ENCODE measurements at places on chromosomes 12 and 14.

DNA sequence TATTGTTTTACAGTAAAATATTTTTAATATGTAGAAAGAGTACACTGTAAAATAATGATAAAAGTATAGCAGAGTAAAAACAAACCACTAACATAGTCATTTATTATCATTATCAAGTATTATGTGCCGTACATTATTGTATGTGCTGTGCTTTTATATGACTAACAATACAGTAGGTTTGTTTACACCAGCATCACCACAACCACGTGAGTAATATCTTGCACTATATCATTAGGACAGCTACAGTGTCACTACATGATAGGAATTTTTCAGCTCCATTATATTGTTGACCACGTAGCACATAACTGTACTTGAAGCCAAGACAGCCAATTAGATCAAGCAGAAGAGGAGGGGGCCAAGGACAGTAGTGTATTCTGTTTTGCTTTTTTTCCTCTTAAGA lies 415.4 kb downstream of the RAD51B start:
- no peak for DNase-seq

DNA sequence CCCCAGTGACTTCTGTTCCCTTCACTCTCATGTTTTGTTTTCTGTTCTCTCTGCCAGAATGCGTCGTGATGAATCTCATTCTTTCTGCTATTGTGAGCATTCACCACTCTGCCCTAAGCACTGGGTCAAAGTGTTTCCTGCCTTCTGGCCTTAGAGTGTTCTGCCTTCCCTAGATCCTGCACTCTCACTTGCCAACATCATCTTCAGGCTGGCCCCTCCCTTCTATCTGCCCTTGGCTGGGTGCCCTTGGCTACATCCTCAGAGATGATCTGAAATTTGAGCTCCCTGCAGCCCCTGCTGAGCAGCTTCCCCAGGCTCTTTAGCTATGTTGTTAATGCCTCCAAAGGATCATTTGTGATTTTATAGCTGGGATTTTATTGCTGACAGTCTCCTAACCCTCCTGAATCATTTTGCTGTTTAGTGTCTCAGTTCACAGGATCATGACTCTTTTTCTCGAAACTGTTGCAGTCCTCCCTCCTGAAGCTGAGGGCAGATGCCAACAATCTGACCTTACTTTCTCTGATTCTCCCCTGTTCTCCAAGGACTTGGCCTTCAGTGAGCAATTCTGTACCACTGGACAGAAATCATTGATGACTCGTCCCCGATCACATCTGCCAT lies 4.5 kb downstream of the DHRS2 start:
- no peak for DNase-seq

DNA sequence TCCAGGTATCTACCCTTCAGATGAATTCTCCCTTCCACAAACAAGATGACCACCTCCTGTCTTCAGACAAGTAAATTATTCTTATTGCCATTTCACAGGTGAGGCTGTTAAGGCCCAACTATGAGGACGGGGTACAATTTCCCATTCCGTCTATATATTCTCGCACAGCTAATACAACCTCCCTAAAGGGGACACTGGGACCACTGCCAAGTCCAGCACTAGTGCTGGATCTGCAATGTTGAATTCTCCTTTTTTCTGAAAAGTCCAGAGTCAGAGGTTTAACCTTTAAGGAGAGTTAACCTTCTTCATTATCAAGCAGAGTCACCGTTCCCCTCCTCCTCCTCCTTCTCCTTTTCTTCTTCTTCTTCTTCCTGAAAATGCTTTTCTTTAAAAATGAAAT lies 130.4 kb upstream of the PARP11 start:
- no peak for DNase-seq

GRCh38 chr12:112980491-112981158 lies 2.3 kb downstream of the OAS2 start:
- no peak for DNase-seq

DNA sequence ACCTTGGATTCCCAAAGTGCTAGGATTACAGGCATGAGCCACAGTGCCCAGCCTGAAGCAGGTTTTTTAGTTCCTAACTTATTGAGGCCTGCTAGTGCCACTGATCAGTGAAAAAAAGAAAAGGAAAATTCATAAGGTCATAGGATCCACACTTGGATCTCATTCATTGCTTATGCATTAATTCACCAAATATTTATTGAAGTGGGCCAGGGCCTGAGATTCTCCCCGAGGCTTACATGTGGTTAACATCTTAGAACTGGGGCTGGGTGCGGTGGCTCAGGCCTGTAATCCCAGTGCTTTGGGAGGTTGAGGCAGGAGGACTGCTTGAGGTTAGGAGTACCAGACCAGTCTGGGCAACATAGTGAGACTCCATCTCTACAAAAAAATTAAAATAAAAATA lies 29.5 kb upstream of the MAP1LC3B2 start:
- no peak for DNase-seq

DNA sequence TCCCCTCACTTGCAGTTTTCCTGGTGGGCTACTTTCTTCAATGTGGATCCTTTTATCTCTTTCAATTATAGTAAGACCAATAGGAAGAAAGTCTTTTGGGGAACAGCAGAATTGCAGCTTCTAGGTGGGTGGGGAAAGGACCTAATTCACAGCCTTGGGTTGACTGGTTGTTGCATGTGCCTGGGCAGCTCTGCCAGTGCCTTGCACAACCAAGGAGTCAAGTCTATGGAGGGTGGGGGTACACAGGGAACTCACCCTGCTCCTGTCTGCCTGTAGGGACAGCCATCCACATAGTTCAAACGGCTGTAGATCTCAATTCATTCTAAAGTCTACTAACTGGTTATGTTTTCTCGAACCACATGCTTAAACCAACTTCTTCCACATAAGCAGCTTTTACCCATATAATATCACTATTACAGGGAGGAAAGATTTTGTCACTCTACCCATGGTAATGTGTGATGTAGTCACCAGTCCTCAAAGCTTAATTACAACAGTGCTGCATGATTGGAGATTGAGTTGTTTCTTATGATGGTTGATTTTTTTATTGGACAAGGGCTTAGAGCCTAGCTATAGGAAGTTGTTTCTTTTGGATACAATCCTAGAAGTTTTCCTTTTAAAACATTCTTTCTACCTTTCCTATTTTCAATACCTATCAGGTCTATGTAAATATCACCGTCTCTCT lies 117.7 kb upstream of the FRMD6 start:
- no peak for DNase-seq

GRCh38 chr12:110841007-110841406 lies 5.8 kb upstream of the CCDC63 start:
- DNase-seq = no peak

DNA sequence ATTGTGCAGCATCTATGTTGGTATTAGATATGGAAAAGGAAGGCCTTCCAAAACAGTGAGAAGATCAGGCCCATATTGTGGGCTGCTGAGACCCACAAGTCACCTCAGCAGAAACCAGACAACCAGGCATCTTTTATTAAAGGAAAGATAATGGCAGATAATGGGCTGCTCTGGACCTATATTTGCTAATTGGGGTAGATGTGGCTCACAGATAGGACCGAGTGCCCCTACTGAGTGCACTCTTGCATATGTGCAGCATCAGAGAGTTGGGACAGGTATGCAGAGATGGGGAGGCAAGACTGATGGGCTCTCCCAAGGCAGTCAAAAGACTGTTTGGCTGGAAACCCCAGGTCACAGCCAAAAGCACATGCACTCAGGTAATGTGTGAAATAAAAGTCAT lies 149.8 kb upstream of the GZMB start:
- no peak for DNase-seq

- DNase-seq = no peak
Measured at GRCh38 chr12:119090865-119091264, 87.9 kb upstream of the HSPB8 start.

DNA sequence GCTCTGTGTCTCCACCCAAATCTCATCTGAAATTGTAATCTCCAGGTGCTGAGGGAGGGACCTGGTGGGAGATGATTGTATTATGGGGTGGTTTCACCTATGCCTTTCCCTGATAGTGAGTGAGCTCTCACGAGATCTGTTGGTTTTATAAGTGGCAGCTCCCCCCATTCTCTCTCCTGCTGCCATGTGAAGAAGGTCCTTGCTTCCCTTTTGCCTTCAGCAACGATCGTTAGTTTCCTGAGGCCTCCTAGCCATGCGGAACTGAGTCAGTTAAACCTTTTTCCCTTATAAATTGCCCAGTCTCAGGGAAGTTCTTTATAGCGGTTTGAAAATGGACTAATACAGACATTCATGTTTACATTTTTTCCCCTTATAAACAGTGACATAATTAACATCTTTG lies 36.1 kb downstream of the PELI2 start:
- no peak for DNase-seq

GRCh38 chr14:52481864-52482263 lies 70.4 kb downstream of the TXNDC16 start:
- no peak for DNase-seq

DNA sequence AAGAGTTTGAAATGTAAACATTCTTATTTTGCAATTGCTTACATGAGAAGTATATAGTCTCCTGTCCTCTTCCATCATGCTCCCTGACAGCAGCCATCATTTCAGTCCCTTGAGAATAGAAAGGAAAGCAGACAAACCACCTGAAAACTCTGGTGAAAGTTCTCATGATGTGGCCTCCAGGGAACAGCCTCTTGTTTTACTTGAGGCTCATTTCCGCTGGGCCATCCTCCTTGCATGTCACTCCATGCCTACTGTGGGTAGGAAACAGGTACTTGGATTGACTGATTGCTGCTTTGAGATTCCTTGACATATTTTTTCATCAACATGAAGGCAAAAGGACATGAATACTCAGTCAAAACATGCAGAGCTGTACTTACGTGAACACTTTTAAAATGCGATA lies 6.0 kb downstream of the SYT1 start:
- no peak for DNase-seq

- no peak for DNase-seq
Measured at GRCh38 chr14:99937475-99938244, 127.6 kb upstream of the EVL start.

- no peak for DNase-seq
Measured at GRCh38 chr12:127761880-127762279, 505.1 kb upstream of the TMEM132C start.

- no peak for DNase-seq
Measured at GRCh38 chr12:109689426-109689825, 24.2 kb upstream of the FAM222A start.

DNA sequence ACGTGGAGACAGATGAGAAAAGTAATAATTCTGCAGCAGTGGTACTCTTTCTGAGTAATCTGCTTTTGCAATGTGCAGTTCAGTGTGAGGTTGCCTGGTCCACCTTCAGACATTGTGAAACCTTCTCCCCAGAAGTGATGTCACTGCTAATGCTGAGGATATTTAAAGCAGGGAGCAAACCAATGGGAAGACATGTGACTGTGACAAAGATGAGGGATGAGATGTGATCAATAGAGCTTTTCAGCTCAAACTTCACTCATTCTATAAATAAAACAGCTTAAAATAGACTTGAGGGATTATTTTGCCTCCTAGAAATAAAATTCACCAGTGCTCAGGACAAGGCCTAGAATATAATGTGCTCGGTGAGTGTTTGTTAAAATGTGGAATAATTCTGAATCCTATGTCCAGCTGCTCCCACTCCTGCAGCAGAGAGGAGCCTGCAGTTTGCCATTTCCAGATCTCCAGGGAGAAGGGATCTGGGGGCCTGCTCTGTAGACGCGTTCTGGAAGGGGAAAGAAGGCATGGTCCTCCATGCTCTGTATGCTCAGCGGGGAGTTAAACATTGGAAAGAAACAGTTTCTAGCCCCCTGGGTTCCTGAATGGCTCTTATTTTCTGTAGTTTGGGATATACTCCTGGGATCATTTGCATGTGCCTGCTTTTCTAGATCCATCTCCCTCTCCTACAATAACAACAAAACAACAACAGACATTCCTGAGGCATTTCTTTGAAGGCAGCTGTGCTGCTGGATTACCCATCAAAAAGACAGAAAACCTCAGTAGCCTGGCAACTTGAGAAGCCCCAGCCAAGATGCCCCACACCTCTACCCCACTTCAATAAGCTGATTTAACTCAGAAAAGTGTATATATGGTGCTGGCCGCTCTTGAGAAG lies 8.9 kb downstream of the SLC7A8 start:
- DNase-seq = no peak

DNA sequence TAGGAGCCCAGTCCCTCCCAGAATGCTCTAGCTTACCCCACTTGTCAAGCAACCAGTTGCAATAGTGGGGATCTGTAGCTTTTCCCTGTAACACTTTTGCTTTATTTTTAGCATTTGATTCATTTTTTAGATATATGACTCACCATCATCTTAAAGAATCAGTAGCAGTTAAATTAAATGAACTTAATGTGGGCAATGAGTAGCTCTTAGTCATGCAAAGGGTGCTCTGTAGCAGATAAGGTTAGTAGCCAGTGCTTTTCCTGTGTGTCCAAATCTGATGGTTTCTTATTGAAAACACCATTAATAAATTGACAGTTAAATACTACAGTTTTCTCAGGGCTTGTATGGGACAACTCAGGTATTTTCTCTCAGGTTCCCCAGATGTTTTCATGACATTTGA lies 311.8 kb downstream of the RERGL start:
- DNase-seq = no peak

DNA sequence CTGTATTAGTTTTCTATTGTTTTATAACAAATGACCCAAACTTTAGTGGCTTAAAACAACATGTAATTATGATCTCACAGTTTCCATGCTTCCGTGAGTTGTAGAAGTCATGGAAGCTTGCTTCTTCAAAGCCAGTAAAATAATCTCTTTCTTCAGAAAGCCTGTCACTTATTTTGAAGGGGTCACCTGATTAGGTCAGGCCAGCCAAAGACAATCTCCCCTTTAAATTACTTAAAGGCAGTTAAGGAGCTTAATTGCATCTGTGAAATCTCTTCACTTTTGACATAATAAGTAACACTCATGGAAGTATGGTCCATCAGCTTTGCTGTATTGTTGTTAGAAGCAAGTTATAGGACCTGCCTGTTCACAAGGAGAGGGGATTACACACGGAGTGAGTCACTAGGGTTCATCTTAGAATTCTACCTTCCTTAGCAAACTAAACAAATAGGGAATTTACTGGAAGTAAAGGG lies 89.8 kb downstream of the FAR2 start:
- DNase-seq = no peak

GRCh38 chr12:64747695-64748094 lies 11.5 kb downstream of the GNS start:
- DNase-seq = no peak

DNA sequence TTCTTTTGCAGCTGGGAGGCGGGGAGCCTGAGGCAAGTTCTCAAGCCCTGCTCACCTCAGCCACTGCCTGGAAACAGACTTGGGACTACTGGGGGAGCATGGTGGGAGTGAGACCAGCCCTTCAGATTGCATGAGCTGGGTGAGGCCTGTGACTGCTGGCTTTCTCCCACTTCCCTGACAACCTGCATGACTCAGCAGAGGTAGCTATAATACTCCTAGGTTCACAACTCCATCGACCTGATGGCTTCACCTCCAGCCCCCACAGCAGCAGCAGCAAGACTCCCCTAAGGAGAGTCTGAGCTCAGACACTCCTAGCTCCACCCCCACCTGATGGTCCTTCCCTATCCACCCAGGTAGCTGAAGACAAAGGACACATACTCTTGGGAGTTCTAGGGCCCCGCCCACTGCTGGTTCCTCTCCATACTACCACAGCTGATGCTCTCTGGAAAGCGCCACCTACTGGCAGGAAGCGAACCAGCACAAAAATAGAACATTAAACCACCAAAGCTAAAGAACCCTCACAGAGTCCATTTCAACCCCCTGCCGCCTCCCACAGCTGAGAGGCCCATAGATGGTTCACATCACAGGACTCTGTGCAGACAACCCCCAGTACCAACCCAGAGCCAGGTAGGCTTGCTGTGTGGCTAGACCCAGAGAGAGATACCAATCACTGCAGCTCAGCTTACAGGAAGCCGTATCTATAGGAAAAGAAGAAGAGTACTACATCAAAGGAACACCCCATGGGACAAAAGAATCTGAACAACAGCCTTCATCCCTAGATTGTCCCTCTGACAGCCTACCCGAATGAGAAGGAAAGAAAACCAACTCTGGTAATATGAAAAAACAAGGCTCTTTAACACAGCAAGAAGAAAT lies 68.7 kb downstream of the RPAP3 start:
- no peak for DNase-seq
